AG09319 (cell line): ENCODE measurements at places on chromosomes 7 and 10.

DNA sequence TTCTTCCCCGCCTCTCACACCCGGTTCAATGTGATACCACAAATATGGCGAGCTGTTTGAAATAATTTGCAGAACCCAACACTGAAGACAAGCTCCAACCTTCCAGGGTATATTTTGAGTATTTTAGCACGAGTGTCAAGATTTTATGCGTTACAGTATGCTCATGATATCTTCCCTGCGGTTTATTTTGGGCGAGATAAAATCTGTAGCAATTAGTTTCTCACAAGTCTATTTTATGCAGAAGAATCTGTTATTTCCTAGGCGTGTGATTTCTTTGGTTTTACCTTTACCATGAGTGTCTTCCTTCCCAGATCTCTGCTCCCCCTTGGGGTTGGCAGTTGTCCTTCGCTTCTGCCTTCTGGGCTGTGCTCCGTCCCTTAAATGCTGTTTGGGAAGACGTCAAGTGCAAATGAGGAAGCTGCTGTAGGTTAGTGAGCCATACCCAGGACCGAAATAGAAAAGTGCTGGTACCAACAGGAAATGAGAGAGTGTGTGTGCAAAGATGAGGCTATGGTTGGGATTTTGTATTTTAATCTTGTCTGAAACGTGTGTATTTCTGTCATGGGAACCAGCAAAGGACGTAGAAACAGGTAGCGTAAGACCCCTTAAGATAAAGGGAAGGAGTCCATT, 299.8 kb downstream of the KLF6 start:
- DNase-seq: no peak

GRCh38 chr7:93375603-93376002, 143.4 kb downstream of the VPS50 start:
- no peak for DNase-seq

GRCh38 chr10:3395458-3395861, 222.9 kb upstream of the PITRM1 start:
- DNase-seq: no peak

DNA sequence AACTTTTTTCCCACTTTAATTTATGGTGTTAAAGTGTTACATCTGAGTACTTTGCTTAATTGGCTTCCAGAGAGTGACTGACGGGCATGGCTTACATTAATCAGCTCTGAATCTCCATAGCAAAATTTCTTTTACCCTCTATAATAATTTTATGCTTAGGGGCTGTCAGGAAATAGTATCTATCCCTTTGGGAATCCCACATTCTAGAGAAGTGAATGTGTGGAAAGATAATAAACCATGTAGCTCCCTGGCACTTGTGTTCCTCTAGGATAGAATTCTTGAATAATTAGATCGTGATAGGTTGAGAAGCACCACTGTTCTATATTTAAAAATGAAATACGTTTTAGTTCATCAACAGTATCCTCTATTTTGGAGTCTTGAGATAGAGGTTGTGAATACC, 89.6 kb downstream of the DNAJB9 start:
- DNase-seq: no peak

DNA sequence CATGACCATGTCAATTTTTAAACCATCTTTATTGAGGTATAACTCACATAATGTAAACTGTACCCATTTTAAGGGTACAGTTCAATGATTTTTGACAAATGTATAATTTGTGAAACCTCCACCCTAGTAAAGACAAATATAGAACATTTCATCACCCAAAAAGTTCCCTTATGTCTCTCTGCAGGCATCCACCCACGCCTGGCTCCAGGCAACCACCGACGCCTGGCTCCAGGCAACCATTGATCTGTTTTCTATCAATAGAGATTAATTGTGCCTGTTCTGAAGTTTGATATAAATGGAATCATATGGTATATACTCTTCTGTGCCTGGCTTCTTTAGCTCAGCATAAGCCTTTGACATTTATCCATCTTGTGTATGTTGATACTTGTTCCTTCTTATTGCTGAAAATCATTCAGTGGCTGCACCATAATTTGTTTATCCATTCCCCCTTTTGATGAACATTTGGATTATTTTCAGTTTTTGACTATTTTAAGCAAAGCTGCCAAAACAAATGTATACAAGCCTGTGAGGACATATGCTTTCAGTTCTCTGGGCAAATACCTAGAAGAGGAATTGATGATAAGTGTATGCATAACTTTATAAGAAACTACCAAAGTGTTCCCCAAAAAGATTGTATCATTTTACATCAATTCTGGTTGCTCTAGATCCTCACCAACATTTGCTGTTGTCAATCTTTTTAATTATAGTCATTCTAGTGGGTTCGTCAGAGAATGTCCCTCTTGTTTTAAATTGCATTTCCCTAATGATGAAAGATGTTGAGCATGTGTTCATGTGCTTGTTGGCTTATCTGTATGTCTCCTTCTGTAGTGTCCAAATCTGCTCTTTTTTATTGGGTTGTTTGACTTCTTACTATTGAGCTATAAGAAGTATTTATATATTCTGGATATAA, 55.7 kb upstream of the HECTD2 start:
- DNase-seq: no peak
